8988T (cell line): ENCODE measurements at places on chromosomes 12 and 14.

DNA sequence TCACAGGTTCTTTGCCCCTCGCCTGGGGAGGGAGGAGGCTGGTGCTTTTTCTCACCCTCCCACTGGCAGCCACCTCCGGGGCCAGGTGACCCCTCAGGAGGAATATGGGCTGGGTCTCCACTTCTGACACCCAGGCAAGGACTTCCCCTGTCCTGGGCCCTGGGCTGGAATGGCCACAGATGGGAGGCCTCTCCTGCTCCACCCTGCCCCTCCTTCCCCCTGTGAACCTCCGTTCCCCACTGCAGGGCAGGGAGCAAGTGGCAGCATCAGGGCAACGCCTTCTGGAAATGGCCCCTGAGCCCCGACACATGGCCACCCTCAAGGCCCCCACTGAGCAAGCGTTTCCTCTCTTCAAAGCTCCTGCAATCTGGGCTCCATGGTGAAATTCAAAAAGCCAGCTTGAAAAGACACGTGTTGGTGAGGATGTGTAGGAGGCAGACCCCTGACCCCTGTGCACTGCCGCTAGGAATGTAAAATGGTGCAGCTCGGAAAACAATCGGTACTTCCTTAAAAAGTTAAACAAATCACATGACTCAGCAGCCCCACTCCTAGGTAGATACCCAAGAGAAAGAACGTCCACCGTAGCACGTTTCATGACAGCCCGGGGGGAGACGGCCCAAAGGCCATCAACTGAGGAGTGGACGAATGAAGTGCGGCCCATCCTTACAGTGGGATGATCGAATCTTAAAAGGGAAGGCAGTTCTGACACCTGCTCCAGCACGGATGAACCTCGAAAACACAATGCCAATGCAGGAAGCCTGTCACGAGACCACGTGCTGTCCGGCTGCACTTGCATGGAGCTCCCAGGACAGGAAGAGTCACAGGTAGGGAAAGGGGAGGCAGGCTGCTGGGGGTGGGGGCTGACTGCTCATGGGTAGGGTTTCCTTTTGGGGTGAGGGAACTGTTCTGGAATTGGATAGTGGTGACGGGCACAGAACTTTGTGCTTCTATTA, 11.5 kb downstream of the XRCC3 start:
- DNase-seq: no peak

DNA sequence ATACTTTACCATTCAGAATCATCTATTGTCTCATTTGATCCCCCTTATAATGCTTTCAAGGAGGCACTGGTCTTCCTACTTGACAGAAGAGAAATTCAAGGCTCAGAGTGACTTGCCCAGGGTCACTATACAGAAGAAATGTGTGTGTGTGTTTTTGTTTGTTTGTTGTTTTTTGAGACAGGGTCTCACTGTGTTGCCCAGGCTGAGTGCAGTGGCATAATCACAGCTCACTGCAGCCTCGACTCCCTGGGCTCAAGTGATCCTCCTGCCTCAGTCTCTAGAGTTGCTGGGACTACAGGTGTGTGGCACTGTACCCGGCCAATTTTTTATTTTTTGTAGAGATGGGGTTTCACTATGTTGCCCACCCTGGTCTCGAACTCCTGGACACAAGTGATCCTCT, 22.9 kb downstream of the IRF2BPL start:
- no peak for DNase-seq

- no peak for DNase-seq
Observed at GRCh38 chr12:54167500-54167896, 21.3 kb downstream of the SMUG1 start.

DNA sequence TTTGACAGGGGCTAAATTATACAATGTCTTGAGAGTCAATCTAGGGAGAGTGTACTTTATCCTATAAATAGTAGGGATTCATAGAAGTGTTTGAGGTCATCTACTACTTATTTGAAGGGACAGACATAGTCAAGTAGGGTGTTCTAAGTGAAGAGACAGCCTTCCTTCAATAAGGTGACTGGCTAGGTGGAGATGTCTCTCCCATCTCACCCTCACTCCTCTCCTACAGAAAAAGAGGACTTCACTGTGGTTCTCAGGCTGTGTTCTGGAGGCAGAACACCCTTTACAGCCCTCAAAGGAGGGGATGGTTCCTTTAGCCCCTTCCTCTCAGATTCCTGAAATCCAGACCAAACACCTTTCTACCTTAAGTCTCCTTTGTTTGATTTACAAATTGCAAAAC, 2.8 kb upstream of the NFE2 start:
- no peak for DNase-seq

GRCh38 chr12:12456637-12457036, 99.8 kb downstream of the BORCS5 start:
- DNase-seq: no peak

GRCh38 chr12:131732-132495, 65.3 kb downstream of the IQSEC3 start:
- no peak for DNase-seq

- no peak for DNase-seq
Observed at GRCh38 chr14:24991288-24991687, 58.7 kb downstream of the STXBP6 start.

DNA sequence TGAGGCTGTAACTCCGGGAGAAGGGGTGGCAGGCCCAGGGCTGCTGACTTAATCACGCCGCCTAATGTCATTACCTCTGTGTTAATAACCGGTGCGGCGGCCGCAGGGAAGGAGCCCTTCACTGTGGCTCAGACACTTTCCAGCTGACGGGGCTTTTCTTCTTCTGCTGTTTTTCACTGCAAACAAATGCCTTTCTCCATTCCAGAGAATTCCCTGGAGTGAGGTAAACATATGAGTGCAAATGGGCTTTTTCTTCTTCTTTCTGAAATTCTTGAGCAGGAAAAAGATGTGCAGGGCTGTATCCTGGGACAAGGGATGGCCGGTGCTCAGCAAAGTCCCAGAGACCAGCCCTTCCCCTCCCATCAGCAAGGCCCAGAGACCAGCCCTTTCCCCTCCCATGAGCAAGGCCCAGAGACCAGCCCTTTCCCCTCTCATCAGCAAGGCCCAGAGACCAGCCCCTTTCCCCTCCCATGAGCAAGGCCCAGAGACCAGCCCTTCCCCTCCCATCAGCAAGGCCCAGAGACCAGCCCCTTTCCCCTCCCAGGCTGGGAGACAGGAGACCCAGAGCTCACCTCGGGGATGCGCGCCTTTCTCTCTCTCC, 33.4 kb upstream of the FAM181A start:
- no peak for DNase-seq

GRCh38 chr14:51449681-51450080, 202.0 kb upstream of the FRMD6 start:
- no peak for DNase-seq

DNA sequence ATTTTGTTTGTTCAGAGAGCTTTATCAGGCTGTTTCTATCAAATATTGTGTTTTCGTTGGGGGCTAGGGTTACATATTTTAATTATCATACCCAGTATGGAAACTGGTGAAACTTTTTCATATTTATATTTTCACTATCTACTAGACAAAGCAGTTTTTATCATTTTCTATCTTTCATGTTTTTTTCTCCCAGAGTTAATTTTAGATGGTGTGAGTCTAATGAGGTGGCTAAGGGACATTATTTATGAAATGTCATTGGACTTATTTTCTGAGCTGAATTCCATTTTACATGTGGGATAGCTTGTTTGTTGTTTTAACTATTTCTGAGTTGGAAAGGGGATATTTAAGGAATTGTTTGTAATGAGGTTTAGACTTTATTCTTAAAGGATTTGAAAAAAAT, 100.3 kb downstream of the TMTC2 start:
- no peak for DNase-seq

GRCh38 chr14:52934762-52935161, 16.1 kb downstream of the FERMT2 start:
- DNase-seq: no peak

- no peak for DNase-seq
Observed at GRCh38 chr12:94055528-94055927, 92.8 kb upstream of the PLXNC1 start.

GRCh38 chr14:63713764-63714163, 14.1 kb downstream of the SGPP1 start:
- DNase-seq: no peak

- peak; percentile 74 for DNase-seq
Observed at GRCh38 chr12:123150744-123151456, at the start of gene PITPNM2. Gene PITPNM2 (minus strand): TSS chr12:123151090. CDS start chr12:123034590, 116,500 bp downstream.

DNA sequence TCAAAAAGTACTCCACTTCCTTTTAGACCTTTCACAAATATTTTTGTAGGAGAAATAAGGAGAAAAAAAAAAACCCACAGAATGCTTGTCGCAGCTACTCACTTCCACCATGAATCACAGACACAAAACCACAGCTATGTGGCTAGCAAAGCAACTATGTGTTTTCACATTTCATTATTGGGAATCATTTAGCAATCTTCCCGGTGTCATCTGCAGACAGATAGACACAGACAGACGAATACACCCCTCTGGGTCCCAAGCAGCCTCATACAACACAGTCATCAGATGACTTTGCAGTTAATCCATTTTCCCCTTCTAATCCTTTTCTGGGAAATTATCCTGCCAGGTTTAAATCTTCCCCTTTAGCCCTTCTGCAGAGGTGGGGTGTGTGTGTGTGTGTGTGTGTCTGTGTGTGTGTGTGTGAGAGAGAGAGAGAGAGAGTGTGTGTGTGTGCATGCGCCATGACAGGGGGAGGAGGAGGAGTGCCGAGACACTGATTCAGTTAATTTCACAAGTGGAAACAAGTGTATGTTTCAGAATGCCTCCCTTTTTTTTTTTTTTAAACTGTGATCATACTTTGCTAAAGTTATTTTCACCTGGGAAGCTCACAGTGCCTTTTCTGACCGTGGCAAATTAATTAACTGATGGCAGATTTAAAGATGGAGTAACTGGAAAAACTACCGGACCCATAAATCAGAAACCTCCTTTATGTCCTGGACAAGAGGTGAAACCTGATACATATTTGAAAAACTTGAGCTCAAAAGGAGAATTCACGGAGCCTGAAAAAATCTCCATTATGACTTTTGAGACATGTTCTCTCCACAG, 39.9 kb downstream of the LTBP2 start:
- no peak for DNase-seq

- no peak for DNase-seq
Observed at GRCh38 chr12:26688344-26688904, 144.6 kb downstream of the ITPR2 start.

DNA sequence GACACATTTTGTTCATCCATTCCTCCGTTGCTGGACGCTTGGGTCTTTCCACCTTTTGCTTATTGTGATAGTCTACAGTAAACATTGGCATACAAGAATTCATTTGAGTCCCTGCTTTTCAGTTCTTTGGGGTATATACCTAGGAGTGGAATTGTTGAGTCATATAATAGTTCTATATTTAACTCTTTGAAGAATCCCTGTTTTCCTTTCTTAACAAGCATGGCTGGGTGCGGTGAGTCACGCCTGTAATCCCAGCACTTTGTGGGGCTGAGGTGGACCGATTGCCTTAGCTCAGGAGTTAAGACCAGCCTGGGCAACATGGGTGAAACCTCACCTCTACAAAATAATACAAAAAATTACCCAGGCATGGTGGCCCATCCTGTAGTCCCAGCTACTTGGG, 75.4 kb downstream of the CCDC92 start:
- DNase-seq: no peak

- DNase-seq: peak; percentile 66
Observed at GRCh38 chr12:120944645-120945217, 33.6 kb upstream of the HNF1A start.

DNA sequence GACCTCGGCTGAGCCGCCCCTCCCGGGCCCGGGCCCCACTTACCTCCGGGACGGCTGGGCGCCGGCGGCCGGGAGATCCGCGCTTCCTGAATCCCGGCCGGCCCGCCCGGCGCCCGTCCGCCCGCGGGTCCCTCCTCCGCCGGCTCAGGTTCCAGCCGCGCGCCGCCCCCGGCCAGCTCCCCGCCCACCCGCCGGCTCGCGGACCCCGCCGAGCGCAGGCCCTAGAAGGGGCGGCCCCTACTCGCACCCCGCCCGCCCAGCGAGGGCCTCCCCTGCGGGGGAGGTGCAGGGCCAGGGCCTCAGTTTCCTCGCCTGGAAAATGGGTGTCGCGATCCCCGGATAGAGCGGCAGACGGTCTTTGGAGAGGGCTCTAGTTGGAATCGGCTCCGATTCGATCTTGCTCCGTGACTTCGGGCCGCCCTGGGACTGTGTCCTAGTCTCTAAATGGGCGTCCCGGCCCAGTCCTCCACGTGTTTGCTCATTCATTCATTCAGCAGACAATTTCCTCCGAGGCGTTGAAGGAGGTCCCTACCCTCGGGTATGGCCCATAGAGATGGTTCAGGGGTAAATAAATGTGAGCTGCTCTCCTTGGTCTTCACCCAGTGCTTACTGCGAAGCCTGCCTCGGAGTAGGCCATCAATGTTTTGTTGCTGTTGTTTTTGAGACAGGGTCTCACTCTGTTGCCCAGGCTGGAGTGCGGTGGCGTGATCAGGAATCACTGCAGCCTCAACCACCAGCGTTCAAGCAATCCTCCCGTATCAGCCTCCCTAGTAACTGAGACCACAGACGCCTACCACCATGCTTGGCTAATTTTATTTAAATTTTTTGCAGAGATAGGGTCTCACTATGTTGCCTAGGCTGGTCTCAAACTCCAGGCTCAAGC, at the start of gene TRPV4:
TSS of gene TRPV4 (minus strand) at position 92 of the 883 bp plus-strand sequence. CDS start 18,602 bp downstream, outside the sequence.
- DNase-seq: peak; percentile 66

GRCh38 chr12:122730215-122731014, at the start of gene HCAR1:
Gene HCAR1 (minus strand): TSS chr12:122730844. CDS start chr12:122730339, 505 bp downstream.
- no peak for DNase-seq

DNA sequence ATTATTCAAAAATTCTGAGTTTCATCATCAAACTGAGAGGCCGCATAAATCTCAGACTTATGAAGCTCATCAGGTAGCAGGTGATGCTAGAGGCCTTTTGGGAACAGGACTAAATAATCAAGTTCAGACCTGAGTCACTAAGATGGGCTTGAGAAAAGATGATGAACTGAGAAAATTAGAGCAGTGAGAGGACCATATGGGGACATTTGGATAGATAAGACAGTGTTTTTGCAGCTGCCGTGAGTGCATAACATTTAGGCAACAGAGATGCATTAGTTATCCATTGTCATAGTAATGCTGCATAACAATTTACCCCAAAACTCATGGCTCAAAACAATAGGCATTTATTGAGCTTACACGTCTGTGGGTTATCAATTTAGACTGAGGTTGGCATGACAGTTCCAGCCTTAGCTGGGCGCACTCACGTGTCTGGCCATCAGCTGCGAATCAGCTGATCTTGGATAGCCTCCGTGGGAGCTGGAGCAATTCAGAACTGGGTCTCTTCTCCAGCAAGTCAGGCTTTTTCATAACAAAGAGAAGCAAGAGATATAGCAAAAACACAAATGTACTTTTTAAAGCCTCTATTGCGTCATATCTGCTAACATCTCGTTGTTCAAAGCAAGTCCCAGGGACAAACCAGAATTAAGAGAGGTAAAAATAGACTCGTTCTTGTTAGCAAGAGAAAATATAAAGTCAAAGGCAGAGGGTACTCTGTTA, 72.8 kb downstream of the CAPZA3 start:
- DNase-seq: no peak

DNA sequence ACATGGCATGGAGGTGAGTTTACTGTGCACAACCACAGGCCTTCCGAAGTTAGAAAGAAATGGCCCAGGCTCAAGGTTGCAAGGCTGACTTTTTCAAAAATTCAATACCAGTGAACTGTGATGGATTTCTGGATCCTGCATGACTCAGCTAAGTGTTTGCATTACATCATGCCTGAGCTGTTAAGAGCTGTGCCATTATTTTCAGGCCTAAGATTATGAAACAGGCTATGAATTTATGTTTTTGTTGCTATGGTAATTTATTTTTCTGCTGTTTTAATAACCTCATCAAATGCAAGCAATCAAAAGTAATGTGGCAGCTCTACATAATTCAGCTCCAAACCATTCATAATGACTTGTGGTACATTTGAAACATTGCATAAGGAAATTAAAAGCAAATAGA, 457.7 kb upstream of the TMEM132C start:
- no peak for DNase-seq

GRCh38 chr14:75016815-75017214, 14.1 kb downstream of the EIF2B2 start:
- DNase-seq: no peak

GRCh38 chr14:53955671-53956426, 776 bp downstream of the BMP4 start:
- DNase-seq: no peak
